ENCODE measurements at places on chromosomes 4 and X.

DNA sequence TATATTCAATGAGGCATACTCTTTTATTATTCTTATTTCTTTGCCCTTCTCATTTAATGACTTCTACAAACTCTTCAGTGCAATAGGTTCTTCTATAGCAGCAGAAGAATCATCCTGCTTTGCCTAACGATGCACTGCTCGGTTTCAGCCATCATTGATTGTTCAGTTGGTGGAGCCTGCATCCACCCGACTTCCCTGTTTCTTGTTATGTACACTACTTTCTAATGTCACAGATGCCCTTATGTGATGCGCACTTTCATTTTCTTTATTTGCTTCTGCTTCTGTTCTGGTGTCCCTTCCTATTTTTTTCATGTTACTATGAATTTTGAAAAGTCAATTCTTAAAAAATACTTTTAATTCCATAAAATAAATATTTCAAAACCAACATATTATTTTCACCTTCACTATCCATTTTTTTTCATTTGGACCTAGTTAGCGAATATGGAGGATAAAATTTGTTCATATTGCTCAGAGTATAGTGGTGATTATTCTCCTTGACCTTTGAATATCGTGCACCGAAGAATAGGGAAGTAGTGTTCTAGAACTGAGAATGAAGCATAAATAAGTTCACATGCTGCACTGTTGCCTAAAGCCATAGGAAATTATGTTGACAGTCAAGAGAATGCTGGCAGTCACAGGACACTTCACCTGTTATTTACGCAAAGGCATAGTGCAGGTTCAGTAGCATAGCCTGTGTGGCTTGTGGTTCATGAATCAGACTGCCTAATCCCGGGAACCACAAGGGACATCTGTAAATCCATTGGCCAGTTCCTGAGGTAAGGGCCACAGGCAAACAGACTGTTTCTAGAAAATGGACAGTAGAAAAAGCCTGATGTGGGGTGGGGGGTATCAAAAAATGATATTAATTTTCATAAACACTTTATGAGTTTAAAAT lies 21.3 kb upstream of the SFRP2 start:
- DNase-seq: no peak

GRCh38 chr4:122604146-122604545 lies 16.7 kb downstream of the IL21 start:
- no peak for DNase-seq

GRCh38 chr4:139642364-139642763 lies 23.3 kb upstream of the MGST2 start:
- DNase-seq: no peak

DNA sequence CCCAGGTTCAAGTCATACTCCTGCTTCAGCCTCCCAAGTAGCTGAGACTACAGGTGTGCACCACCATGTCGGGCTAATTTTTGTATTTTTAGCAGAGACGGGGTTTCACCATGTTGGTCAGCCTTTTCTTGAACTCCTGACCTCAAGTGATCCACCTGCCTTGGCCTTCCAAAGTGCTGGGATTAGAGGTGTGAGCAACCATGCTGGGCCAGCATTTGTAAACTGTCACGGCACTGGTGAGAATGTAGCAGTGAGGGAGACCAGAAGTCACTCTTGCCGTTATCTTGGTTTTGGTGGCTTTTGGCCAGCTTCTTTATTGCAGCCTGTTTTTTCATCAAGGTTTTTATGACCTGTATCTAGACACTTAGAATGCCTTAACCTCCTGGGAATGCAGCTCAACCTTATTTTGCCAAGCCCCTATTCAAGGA lies 22.4 kb downstream of the PCDH18 start:
- DNase-seq: no peak

- no peak for DNase-seq
Observed at GRCh38 chrX:119417842-119418241, 18.7 kb downstream of the SLC25A43 start.

- DNase-seq: no peak
Observed at GRCh38 chrX:114584983-114585842, 1.3 kb downstream of the HTR2C start.

DNA sequence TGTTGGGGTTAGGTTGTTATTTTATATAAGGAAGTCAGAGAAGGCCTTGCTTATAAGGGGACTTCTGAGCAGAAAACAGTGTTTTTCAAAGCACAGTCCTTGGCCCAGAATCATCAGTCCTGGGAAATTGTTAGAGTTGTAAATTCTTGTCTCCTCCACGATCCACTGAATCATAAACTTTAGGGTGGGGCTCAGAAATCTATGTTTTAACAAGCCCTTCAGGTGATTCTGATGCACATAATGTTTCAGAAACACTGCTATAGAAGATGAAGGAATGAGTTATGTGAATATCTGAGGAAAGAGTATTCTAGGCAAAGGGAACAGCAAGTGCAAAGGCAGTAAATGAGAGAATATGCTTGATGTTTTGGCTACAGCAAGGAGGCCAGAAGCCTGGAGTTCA lies 121.8 kb downstream of the COL4A6 start:
- DNase-seq: no peak

DNA sequence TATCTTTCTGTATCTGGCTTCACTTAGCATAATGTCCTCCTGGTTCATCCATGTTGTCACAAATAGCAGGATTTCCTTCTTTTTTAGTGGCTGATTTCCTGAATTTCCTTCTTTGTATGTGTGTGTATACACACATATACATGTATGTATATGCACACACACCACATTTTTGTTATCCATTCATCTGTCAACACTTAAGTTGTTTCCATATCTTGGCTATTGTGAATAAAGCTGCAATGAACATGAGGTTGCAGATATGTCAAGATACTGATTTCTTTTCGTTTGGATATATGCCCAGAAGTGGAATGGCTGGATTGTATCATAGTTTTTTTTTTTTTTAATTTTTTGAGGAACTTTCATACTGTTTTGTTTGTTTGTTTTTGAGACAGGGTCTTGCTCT lies 76.2 kb downstream of the WNK3 start:
- DNase-seq: no peak

DNA sequence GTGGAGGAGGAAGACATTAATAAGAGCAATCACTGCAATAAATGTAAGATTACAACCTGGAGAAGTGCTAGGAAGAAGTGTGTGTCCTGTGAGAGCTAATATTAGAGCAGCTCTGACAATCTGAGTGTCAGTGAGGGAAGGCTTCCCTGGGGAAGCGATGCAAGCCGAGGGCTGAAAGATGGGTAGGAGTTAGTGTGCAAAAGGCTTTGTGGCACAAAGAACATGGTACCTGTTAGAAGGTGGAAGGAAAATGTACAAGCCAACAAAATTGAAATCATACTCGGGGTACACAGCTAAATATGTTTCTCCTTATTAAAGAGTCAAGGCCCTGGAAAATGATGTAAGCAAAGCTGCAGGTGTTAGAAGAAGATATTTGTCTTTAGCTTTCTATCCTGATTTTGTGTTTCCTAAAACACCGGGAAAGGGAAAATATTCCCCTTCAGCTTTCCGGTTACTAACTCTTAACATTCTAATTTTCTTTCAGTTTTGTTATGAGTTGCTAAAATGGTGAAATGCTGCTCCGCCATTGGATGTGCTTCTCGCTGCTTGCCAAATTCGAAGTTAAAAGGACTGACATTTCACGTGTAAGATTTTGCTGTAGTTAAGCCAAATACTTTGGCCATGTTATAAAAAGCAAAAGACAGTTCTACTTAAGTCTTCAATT lies 808 bp downstream of the THAP6 start:
- no peak for DNase-seq

DNA sequence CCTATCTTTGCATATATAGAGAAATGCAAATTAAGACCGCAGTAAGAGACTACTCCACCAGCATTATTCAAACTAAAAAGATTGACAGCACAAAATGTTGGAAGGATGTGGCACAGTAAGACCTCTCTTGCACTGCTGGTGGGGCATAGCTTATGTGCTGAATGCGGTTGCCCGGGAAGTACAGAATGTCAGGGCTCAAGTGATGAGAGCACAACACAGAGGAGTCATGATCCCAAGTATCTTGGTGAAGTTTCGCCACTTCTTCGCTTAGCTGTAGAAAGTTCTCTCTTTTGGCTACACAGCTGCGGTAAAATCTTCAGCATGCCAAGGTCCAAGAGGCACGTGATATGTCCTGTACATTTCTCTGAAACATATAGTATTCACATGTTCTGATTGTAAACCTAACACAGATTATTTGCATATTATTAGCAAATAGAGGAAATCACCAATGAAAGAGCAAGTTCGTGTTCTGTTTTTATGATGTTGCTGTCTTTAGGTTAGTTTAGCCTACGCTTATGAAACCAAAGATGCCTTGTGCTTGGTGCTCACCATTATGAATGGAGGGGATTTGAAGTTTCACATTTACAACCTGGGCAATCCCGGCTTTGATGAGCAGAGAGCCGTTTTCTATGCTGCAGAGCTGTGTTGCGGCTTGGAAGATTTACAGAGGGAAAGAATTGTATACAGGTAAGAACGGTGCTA lies 55.0 kb downstream of the HTT-AS start:
- DNase-seq: no peak

- no peak for DNase-seq
Observed at GRCh38 chr4:78720994-78721677, 55.0 kb upstream of the BMP2K start.

- no peak for DNase-seq
Observed at GRCh38 chr4:176824645-176825366, 32.1 kb upstream of the VEGFC start.

GRCh38 chr4:148170408-148171365 lies 271.5 kb downstream of the NR3C2 start:
- DNase-seq: no peak

GRCh38 chr4:17323554-17324385 lies 188.1 kb downstream of the QDPR start:
- no peak for DNase-seq

DNA sequence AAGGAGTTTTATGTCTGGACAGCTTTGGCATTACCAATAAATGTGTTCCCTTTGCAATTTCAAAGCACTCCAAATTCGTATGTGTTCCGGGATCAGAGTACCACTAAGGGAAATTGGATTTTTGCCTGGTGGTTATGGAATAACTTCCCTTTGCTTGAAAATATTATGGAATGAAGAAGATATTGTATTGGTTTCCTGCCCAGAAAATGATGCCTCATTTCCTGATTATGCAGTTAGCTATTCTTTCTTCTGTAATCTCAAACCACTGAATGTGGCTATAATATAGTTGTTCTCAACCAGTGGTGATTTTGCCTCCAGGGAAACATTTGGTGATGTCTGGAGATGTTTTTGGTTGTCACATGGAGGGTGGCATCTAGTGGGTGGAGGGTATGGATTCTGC lies 142.9 kb downstream of the PCDH7 start:
- DNase-seq: no peak

DNA sequence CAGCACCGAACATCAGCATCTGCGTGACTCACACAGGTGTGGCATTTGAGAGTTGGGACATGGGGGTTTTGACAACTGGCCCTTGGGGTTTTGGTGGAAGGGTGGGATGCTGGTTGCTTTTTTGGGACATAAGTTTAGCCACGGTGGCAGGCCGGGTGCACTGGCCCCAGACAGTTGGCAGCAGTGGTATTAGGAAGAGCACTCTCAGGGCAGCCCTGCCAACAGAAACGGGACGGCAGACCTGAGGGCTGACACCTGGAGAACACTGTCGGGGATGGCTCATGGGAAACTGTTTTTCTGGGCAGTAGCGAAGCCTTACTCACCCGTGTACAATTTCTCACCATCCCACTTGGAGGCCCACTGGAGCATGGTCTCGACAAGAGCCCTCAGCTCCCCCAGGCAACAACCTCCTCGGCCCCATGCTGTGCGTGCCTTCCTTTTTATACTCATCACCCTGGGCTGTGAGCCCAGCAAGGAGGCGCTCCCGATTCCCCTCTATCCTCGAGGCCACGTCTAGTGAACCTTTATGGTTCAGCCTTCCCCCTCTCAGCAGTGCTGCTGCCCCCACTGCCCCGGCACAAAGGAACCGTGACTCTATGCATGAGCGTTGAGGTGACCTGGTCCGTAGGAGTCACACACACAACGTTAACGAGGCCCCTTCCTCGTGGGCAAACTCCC lies 30.6 kb downstream of the WDR1 start:
- DNase-seq: peak; percentile 15

- no peak for DNase-seq
Observed at GRCh38 chr4:180581061-180581460, 1662.1 kb upstream of the TENM3 start.

- no peak for DNase-seq
Observed at GRCh38 chrX:2972391-2972790, 34.0 kb upstream of the ARSH start.

GRCh38 chr4:19195696-19196095 lies 1056.0 kb upstream of the SLIT2 start:
- DNase-seq: no peak

GRCh38 chrX:44106864-44107263 lies 133.7 kb upstream of the NDP start:
- DNase-seq: no peak

GRCh38 chr4:93947286-93947685 lies 118.7 kb downstream of the ATOH1 start:
- DNase-seq: no peak

GRCh38 chr4:154606728-154607723 lies 5.4 kb downstream of the FGG start:
- no peak for DNase-seq

DNA sequence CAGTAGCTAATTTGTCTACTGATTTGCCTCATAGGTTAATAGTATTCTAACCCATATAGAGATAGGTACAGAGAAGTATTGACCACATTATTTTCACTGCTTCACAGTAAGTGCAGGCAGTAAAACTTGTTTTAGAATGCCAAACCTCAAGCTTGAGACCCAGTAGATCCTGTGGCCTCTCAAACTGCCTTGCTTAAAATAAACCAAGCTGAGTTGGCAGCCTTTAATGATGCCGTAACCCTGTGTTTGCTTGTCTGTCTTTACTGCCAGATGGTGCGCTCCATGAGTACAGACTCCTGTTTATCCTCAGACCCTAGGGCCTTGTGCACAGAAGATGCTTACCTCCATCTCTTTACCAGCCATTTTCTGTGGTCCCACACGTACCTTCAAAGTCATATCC lies 50.8 kb downstream of the ANXA3 start:
- no peak for DNase-seq
